ENCODE measurements at places on chromosomes 6 and 20.

- H3K27me3 ChIP-seq = peaks cover 2% of the 10 kb centered on the region
- no peak overlapping the region for H3K4me3 ChIP-seq
- no peak overlapping the region for H3K27ac ChIP-seq
- DNase-seq = no peak
Measured at GRCh38 chr6:89530982-89531381, 98.0 kb downstream of the ANKRD6 start.

DNA sequence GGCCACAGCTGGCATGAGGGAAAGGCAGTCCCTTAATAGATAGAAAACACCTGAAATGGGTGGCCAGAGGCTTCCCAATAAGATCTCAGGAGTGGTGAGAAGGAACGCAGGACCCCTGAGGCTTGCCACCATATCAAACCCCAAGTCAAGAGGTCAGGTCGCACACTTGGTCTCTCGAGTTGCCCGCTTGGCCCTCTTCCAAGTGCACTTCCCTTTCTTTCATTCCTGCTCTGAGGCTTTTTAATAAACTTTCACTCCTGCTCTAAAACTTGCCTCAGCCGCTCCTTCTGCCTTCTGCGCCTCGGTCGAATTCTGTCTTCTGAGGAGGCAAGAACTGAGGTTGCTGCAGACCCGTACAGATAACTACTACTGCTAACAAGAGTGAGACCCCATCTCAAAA, 64.2 kb downstream of the SLC2A10 start:
- DNase-seq = no peak
- H3K4me3 ChIP-seq = no peak overlapping the region
- H3K27ac ChIP-seq = no peak overlapping the region
- H3K27me3 ChIP-seq = peaks cover 17% of the 10 kb centered on the region
- no peaks in the 10 kb centered on the region for H3K36me3 ChIP-seq
- H3K4me1 ChIP-seq = no peaks in the 10 kb centered on the region

GRCh38 chr6:39204646-39205244, 24.5 kb downstream of the KCNK5 start:
- no peaks in the 10 kb centered on the region for H3K27me3 ChIP-seq
- peaks cover 29% of the 10 kb centered on the region for H3K4me1 ChIP-seq
- H3K36me3 ChIP-seq = no peaks in the 10 kb centered on the region

GRCh38 chr20:40753472-40753871, 64.4 kb upstream of the MAFB start:
- H3K4me1 ChIP-seq = peaks cover 27% of the 10 kb centered on the region
- no peak for DNase-seq
- no peaks in the 10 kb centered on the region for H3K36me3 ChIP-seq

- H3K36me3 ChIP-seq = no peaks in the 10 kb centered on the region
- peaks cover 15% of the 10 kb centered on the region for H3K27me3 ChIP-seq
- DNase-seq = no peak
- H3K27ac ChIP-seq = no peak overlapping the region
Measured at GRCh38 chr6:137323860-137324259, 104.7 kb upstream of the IFNGR1 start.

Measured in activated CD4-positive, alpha-beta T cell treated with anti-CD3 and anti-CD28 coated beads, Interleukin-2, amount 10 ng/mL, durations not matched to agents 7 days and 5 days (primary cell).